GM13977 (cell line): ENCODE measurements at places on chromosomes 16 and 17.

DNA sequence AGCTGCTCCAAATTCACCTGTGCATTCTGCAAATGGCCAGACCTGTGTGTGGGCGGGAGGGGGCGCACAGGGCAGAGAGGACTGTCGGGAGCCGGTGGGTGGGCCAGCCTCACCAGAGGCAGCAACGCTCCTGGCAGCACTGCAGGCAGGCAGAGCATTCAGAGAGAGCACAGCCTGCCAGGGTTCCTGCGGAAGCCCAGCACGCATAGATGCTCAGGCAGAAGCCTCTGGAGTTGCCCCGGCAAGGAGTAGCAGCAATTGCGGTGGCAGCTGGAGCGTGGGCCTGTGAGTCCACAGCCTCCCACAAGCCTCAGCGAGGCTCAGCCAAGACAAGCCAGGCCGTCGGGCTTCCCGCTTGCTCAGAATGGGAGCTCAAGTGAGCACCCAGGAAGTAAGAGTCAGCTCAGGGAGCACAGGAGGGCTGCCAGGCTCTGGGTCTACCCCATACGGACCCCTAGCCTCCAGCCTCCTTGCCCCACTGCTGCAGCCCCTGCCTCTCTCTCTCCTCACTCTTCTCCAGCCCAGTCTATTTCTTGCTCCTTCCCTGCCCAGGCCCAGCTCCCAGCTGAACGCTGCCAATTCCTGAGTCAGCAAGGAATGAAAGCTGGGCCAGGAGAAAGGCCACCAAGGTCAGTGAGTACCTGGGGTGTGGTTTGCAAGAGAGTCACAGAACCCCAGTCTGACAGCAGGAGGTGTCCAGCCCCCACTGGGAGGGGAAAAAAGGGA, 9.6 kb downstream of the EMC6 start:
- DNase-seq: no peak

- no peak for DNase-seq
Measured at GRCh38 chr17:4155980-4156620, 13.1 kb downstream of the CYB5D2 start.

DNA sequence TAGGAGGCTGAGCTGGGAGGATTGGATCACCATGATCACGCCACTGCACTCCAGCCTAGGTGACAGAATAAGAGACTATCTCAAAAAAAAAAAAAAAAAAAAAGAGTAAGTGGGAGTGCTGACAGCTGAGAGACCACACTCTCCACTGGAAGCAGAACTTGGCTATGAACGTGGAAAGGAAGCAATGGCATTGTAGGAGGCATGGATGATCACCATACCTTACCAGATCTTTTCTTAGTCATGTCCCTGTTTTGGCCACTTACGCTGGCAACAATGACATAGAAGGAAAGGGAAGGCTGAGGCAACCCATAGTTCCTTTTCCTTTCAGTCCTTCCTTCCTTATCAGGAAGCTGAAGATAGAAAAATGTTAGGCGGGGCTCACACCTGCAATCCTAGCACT, 3.7 kb upstream of the ATP1B2 start:
- no peak for DNase-seq

DNA sequence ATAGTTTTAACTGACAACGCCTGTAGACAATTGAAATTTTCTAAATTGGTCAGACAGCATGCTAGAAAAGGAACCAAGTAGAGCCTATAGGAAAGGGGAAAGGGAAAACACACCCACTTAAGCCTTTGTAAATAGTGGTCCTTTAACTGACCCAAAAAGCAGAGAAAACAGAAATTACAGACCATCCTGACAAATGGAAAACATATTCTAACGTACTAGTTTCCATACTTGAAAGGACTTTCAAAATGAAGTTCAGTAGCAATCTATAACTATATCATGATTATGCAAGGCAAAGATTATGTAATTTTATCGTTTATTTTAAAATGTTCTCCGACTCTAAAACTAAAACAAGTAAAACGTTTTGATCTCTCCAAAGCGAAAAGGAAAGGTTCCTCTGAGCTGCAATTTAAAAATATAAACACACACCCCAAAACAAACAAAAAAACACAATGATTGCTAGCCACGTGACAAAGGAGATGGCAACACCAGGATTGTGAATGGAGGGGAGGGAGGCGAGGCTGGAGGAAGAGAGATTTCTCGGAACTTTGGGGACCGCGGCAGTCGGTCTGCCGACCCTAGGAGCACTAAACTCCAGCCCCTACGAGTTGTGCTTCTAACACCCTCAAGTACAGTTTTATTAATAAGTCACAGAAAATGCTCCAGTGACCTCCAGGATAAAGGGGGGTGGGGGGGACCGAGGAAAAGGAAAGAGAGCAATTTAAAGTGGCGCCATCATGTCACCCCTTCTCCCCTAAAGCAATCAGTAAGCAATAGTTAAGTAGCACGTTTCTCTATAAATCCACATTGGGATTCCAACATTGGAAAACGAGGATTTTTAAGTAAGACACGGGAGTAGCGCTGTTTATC, 1.7 kb downstream of the KANSL1 start:
- DNase-seq: peak; percentile 44

DNA sequence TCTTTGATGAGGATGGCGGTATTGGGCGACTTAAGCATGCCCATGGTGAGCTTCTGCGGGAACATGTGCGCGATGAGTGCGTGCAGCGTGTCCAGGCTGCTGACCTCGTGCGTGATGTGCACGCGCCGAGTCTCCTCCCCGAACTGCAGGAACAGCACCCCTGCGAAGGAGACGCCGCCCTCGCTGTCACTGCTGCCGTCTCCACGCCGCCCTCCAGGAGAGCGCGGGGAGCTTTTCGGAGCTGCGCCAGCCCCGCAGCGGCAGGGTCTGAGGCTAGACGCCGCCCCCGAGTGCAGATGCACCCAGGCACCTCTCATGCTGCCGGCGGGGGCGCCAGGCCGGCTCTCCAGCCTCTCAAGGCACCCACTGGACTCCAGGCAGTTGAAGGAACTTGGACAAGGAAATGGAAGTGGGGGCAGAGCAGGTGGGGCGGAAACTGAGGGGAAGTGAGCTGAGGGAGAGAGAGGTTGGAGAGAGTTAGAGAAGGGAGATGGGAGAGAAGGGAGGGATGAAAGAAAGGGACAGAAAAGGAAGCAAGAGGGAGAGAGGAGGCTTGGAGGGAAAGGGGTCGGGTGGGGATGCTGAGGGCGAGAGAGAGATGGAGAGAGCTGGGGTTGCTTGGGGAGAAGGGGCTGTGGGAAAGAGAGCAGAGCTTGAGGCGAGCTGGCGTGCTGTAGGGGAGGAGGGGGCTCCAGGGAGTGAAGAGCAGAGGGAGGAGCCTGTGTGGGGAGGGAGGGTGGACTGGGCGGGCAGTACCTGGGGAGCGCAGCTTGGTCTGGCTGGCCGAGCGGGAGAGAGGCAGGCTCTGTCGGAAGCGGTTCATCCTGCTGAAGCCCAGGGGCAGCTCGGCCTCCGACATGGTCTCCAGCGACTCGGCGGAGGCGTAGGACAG, 42.1 kb downstream of the SRCIN1 start:
- DNase-seq: no peak

- no peak for DNase-seq
Measured at GRCh38 chr17:1053661-1054360, 56.9 kb downstream of the TIMM22 start.

DNA sequence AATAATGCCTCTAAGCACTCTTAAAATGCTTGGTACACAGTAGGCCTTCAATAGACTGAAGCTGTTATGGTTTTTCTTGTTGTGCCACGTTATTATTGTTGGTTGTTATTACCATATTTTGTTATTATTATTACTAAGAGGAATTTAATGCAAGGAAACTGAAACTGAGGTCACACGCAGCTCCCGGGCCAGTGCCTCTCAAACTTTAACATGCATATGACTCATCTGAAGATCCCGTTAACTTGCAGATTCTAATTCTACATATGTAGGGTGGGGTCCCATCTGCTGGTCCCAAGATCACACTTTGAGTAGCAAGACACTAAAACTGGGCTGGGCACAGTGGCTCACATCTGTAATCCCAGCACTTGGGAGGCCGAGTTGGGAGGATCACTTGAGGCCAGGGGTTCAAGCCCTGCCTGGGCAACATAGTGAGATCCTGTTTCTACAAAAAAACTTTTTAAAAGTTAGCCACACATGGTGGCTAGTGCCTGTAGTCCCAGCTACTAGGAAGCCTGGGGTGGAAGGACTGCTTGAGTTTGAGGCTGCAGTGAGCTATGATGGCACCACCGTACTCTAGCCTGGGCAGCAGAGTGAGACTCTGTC, 888 bp downstream of the ACSM5 start:
- peak; percentile 53 for DNase-seq

DNA sequence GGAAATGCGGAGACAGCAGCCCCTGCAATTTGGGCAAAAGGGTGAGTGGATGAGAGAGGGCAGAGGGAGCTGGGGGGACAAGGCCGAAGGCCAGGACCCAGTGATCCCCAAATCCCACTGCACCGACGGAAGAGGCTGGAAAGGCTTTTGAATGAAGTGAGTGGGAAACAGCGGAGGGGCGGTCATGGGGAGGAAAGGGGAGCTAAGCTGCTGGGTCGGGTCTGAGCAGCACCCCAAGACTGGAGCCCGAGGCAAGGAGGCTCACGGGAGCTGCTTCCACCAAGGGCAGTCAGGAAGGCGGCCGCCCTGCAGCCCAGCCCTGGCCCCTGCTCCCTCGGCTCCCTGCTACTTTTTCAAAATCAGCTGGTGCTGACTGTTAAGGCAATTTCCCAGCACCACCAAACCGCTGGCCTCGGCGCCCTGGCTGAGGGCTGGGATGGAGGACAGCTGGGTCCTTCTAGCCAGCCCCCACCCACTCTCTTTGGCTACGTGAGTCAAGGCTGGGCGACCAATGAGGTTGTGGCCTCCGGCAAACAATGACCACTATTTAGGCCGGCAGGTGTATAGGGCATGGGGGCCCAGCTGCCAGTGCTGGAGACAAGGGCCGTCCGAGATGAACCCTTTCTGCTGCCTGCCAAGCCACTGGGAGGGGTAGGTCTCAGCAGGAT, 507 bp downstream of the SERPINF1 start:
- no peak for DNase-seq

DNA sequence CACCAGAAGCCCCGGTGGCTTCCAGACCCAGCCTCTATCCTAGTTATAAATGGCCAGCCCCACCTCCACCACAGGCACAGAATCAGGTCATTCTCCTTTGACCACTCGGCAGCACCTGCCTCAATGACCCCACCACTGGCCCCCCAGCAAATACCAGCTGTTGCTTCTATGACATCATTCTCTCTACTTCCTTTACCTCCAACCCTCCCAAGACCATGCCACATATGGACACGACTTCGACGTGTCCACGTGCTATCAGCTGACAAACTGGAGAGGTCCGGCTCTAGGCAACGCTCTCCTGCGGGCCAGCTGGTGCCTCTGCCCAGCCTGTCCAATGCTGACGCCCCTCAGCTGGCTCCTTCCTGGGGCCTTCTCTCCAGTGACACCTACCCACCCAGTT, 5.9 kb downstream of the ALYREF start:
- DNase-seq: no peak

DNA sequence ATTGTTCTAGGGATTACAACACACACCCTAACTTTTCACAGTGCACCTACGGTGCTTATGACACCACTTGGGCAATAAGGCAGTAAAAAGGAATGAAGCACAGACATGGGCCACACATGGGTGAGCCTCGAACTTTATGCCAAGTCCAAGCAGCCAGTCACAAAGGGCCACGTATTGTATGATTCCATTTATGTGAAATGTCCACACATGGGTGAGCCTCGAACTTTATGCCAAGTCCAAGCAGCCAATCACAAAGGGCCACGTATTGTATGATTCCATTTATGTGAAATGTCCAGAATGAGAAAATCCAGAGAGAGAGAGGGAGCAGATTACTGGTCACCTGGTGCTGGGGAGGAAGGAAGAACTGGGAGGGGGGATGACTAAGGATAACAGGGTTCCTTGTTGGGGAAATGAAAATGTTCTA, 22.2 kb downstream of the RMI2 start:
- DNase-seq: no peak

GRCh38 chr17:57678393-57678792, 66.7 kb downstream of the CCDC182 start:
- peak; percentile 8 for DNase-seq

DNA sequence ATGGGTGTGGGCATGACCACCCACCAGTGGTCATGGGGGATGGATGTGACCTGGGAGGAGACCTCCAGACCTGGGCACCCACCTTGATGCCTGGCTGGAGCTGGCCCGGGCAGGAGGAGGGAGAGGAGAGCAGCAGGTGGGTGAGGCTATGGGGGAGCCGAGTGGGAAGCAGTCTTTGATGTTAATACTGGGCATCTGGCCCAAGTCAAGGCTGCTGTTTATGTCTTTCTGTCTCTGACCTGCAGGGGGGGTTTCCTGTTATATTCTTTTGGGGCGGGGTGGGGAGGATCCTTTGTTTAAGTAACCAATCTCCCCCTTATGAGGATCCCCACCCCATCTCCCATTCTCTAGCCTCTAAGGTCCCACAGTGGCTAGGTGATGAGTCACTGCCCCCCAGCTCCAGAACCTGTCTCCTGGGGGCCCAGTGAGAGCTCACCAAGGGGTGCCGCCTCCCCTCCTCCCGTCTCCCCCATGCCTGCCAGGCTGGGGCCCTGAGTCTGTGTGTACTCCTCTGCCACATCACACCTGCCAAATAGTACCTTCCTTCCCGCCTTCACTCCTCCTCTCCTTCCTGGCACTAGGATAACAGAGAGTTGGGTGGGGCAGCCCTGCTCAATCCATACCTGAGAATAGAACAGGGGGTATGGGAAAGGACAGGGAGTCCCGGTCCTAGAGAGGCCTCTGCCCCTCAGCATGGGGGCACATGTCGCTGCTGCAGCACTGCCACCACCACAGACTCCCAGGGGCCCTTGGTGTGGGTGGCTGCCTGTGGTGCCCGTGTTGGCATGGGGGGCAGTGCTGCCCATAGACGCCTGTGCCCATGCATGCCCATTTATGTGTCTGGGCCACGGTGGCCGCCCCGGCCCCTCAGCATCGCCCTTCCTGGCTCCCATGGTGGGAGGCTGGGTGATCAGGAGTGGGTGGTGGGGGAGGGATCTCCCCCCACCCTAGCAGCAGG, 7.3 kb downstream of the THRA start:
- DNase-seq: peak; percentile 46

DNA sequence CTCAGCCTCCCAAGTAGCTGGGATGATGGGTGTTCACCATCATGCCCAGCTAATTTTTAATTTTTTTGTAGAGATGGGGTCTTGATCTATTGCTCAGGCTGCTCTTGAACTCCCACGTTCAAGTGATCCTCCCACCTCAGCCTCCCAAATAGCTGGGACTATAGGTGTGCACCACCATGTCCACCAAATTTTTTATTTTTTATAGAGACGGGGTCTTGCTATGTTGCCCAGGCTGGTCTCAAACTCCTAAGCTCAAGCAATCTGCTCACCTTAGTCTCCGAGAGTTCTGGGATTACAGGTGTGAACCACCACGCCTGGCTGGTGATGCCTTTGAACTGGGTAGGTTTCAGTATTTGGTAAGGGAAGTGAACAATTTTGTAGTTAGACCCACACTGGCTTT, 30.1 kb downstream of the FA2H start:
- DNase-seq: no peak

- no peak for DNase-seq
Measured at GRCh38 chr17:5234645-5235576, at the start of gene SCIMP. TSS of gene SCIMP (minus strand) at chr17:5234860. CDS start at chr17:5234755, 105 bp downstream.

GRCh38 chr17:76050538-76051467, 21.5 kb downstream of the SRP68 start:
- DNase-seq: no peak

DNA sequence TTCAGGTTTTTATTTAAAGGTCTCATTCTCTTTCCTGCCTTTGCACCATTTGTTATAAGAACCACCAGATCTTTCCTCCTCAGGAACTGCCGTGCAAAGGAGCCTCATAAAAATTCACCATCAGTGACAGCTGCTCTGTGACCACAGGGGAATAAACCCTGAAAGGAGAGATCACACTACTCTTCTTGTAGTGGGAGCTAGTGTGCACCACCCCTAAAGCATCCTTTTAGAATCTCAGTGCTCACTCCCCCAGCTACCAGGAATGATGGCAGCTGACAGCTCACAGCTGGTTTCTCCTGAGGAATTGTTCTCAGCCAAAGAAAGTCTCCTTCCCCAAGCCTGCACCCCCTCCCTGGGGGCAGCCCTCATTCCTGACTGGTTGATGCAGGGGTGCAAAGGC, 18.7 kb downstream of the VAT1L start:
- DNase-seq: no peak
